ENCODE measurements at places on chromosomes 16 and 17. TPM values are rescaled to one million over a fixed set of nuclear protein-coding genes. Genes with fewer than 3 reads are reported as not detected.

CTRB2 gene
- not detected for total RNA-seq

ARSG gene
- 20.8 TPM for total RNA-seq

LITAFD gene
- not detected for total RNA-seq

SECTM1 gene
- not detected for total RNA-seq

DNA sequence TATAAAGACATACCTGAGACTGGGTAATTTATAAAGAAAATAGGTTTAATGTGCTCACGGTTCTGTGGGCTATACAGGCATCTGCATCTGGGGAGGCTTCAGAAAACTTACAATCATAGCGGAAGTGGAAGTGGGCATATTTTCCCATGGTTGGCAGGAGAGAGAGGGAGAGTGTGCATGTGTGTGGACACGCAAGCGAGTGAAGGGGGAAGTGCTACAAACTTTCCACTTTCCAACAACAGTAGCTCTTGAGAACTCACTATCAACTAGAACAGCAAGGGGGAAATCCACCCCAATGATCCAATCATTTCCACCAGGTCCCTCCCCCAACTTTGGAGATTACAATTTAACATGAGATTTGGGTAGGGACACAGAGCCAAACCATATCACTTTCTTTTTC is 11.1 kb downstream of the TAOK1 start:
- H3K27me3 ChIP-seq, result no peaks in the 10 kb centered on the region
- H3K27ac ChIP-seq, result no peak overlapping the region
- H3K4me3 ChIP-seq, result no peak overlapping the region

GRCh38 chr17:56777859-56778258 is 55.9 kb downstream of the C17orf67 start:
- H3K27ac ChIP-seq, result no peak overlapping the region
- H3K36me3 ChIP-seq, result no peaks in the 10 kb centered on the region
- no peak for DNase-seq
- peaks cover 49% of the 10 kb centered on the region for H3K27me3 ChIP-seq
- H3K4me3 ChIP-seq, result no peak overlapping the region
- no peaks in the 10 kb centered on the region for H3K4me1 ChIP-seq

DNA sequence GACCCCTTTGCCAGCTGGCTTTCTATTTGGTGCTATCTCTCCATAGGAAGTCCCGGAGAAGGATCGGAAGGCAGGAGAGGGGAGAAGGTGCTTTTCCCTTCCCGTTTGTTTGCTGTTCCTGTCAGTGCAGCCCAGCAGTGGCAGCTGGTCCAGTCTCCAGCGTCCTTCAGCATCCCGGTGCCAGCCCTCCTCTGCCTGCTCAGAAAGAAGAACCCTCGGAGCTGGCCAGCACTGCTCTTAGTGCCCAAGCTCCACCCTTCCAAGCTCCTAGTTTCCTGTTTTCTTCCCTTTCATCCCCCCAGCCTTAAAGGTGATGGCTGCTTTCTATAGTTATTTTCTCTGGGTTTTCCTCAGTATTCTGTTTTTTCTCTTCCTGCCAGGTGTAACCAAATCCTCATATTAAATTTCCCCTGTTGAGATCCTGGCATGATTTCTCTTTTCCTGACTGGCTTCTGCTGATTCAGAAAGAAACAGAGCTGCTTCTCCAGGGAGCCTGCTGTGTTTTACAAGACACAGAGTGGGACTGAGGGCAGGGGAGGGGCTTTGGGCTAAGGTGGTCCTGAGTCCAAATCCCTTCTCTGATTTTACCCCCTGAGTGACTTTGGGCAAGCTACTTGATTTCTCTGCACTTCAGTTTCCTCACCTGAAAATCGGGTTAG is 186.8 kb downstream of the COPRS start:
- H3K36me3 ChIP-seq, result no peaks in the 10 kb centered on the region
- no peaks in the 10 kb centered on the region for H3K4me1 ChIP-seq
- DNase-seq, result peak; percentile 41
- H3K4me3 ChIP-seq, result no peak overlapping the region
- H3K27ac ChIP-seq, result no peak overlapping the region
- H3K27me3 ChIP-seq, result no peaks in the 10 kb centered on the region

DNA sequence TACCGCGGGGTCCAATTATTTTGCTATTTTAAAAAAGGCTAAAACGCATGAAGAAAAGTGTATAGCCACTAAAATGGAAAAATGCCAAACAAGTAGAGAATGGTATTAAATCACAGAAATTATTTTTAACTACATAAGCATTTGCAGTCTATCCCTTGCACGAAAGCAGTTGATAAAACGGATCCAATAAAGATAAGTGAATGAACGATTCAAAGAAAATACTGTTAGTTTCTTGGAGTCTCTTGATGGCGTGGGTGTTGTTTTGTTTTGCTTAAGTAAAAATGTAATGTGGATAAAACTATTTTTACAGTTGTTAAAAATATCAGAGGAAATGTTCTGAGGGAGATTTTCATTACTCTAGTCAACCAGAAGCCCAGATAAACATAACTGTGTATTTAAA is 9.3 kb downstream of the HS3ST3A1 start:
- no peak overlapping the region for H3K27ac ChIP-seq
- no peak overlapping the region for H3K4me3 ChIP-seq
- H3K27me3 ChIP-seq, result no peaks in the 10 kb centered on the region
- no peaks in the 10 kb centered on the region for H3K36me3 ChIP-seq

GRCh38 chr16:11328172-11329070 is 16.8 kb upstream of the RMI2 start:
- peak overlapping the region; percentile 30 for H3K4me3 ChIP-seq
- H3K27ac ChIP-seq, result peak overlapping the region; percentile 83
- no peaks in the 10 kb centered on the region for H3K27me3 ChIP-seq
- peaks cover 4% of the 10 kb centered on the region for H3K4me1 ChIP-seq
- H3K36me3 ChIP-seq, result no peaks in the 10 kb centered on the region

DNA sequence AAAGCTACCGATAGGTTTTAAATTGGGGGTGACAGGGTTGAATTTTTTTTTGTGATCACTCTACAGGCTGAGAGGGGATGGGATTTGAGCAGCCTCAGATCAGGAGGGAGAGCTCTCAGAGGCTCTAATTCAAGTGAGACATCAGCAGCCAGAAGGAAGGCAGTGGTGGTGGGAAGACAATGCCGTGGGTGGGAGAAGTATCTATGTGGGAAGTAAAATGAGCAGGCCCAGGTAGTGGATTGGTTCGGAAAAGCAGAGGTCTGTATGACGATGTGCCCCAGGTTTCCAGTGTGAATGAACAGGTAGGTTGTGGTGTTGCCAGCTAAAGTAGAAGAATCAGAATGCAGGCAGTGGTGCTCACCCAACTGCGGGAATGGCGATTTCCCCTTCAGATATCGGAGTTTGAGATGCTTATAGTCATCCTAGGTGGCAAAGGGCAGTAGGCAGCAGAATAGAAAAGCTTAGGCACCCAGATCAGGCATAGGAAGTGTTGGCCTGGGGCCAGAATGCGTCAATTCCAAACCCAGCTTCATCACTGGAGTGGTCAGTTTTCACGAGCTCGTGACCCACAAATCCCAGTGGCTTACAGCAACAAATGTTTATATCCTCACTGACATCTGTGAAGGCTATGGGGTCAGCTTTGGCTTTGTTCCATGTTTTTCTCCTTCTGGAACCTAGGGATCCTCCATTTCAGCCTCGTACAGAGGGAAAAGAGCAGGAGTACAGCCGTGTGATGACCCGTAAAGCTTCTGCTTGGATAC is 24.0 kb downstream of the MEOX1 start:
- no peaks in the 10 kb centered on the region for H3K27me3 ChIP-seq
- no peak overlapping the region for H3K4me3 ChIP-seq
- no peaks in the 10 kb centered on the region for H3K4me1 ChIP-seq
- H3K27ac ChIP-seq, result no peak overlapping the region
- DNase-seq, result no peak

DNA sequence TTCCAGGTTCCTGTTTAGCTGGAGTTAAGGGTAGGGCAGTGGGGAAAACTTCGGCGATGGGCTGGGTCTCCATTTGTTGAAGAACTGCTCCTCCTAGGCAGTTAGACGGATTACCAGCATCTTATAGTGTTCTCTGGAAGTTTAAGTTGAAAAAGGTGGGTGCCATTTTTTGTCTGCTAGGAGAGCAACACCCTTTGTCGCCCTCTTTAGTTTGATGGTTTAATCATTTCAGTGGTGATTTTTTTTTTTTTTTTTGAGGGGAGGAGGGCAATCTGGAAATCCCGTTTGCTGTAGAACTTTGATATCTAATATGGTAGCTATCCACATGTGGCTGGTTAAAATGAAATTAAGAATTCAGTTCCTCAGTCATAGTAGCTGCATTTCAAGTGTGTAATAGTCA is 4.1 kb downstream of the UBFD1 start:
- H3K36me3 ChIP-seq, result peaks cover 75% of the 10 kb centered on the region
- no peak overlapping the region for H3K4me3 ChIP-seq
- H3K4me1 ChIP-seq, result no peaks in the 10 kb centered on the region
- H3K27ac ChIP-seq, result no peak overlapping the region
- no peaks in the 10 kb centered on the region for H3K27me3 ChIP-seq

- no peaks in the 10 kb centered on the region for H3K27me3 ChIP-seq
- peaks cover 4% of the 10 kb centered on the region for H3K4me1 ChIP-seq
- H3K36me3 ChIP-seq, result no peaks in the 10 kb centered on the region
- no peak for DNase-seq
- H3K27ac ChIP-seq, result no peak overlapping the region
Observed at GRCh38 chr16:24488045-24488444, 51.3 kb upstream of the RBBP6 start.
